Activated naive CD4-positive, alpha-beta T cell treated with anti-CD3 and anti-CD28 coated beads, Interleukin-2, amount 50 U/mL, for 72 hours (primary cell): ENCODE measurements at places on chromosomes 6 and 20. TPM values are rescaled to one million over a fixed set of nuclear protein-coding genes. Genes with fewer than 3 reads are reported as not detected.

Gene ADGRG6
- 2.7 TPM for total RNA-seq

Gene SEL1L2
- not detected for total RNA-seq

Gene C2
- total RNA-seq: 0.53 TPM

GRCh38 chr20:4045741-4046140, 30.4 kb upstream of the RNF24 start:
- DNase-seq: no peak

- no peak for DNase-seq
Measured at GRCh38 chr20:59776059-59776603, 157.3 kb downstream of the SYCP2 start.

- DNase-seq: no peak
Measured at GRCh38 chr6:37528541-37528940, 28.8 kb upstream of the CCDC167 start.

GRCh38 chr6:109166673-109167072, 71.4 kb downstream of the CEP57L1 start:
- DNase-seq: no peak

GRCh38 chr6:3522561-3523260, 65.9 kb upstream of the SLC22A23 start:
- no peak for DNase-seq

DNA sequence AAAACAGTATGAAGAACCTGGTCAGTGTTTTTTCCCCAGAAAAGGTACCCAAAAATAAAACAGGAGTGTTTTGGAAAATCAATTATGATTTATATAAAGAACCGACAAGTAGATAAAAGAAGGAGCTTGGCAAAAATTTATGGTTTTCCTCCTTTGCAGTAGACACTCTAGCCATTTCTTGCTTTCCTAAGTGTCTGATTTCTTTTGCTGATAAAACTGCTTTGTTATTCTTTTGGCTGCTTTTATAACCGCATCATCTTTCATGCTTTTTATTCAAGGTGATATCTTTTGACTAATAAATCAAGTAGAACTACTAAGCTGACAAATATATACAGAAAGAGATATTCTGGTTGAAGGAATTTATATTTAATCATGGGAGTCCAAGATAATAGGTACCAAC, 16.6 kb downstream of the ATG5 start:
- DNase-seq: no peak

GRCh38 chr6:136103763-136104311, 146.3 kb downstream of the MTFR2 start:
- no peak for DNase-seq

DNA sequence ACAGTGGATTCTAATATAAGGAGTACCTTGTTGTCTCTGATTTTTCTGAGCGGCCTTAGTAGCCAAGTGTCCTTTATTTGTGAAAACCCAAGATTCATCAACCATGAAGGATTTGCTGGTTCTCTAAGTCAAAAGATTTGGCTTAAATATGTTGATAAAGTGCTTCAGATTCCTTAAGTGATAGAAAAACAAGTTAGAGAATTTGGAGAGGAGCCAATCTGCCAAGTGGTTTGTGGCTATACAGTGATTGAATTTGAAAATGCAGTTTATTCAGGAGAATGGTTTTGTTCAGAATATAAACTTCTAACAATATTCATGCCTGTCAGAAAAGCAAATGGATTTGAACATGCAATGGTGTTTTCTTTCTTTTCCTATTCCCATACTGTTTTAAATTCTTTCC, 54.8 kb downstream of the CAP2 start:
- no peak for DNase-seq

GRCh38 chr6:36740818-36741179, 43.2 kb downstream of the RAB44 start:
- DNase-seq: no peak
